ENCODE measurements at places on chromosomes 1 and 21.

DNA sequence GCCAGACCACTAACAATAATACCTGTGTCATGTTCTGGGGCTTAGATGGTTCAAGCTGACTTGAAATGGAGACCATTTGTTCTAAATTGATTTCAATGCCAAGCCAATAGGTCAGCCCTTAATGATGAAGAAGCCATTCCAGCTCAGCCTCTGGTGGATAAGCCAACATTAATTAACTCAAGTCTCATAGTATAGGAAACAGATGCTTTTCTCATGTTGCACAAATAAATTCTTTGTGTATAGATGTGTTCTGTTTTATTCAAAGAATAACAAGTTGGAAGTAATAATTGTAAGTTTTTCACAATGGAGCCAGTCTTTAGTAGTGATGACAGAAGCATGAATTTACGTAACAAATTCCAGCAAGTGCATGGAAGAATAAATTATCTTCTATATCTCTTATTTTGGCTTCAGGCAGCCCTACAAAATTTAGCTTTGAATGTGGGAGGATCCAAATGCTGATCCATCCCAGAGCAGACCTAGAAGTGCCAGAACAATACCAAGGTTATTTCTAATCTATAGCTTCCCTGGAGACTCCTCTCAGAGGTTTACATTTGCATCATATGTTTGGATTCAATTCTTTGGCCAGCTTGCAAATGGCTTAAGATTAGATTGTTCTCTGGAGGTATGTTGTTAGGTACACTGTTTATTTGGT is 42.2 kb upstream of the C1orf105 start:
- DNase-seq: no peak

DNA sequence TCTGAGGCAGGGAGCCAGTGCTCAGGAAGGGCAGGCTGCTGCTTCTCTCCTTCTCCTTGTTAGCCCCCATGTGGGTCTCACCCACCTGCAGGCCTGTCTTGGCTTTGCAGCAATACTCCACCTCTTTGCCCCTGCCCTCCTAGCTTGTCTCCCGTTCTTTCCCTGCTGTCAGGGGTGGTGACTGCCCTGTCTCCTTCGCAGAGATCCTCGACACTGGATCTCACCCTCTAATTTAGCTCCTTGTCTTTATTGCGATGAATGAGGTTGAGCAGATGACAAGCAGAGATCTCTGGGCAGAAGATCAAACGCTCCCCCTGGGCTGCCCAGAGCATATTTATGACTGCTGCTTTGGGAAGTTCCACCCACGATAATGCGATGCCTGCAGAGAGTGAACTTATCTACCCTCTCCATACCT is 199.2 kb downstream of the ROR1 start:
- DNase-seq: no peak

GRCh38 chr1:98651116-98651632 is 10.3 kb upstream of the SNX7 start:
- DNase-seq: no peak

- no peak for DNase-seq
Measured at GRCh38 chr1:219659005-219659600, 46.2 kb upstream of the ZC3H11B start.

- DNase-seq: no peak
Measured at GRCh38 chr1:74057719-74058118, 140.3 kb downstream of the LRRIQ3 start.

Data from stimulated activated CD8-positive, alpha-beta memory T cell treated with anti-CD3 and anti-CD28 coated beads, Interleukin-2, amount 100 ng/mL, for 1 hour (primary cell).